ENCODE measurements at places on chromosomes 7 and 10. TPM values are rescaled to one million over a fixed set of nuclear protein-coding genes. Genes with fewer than 3 reads are reported as not detected.
A peak's percentile ranks its signal among the peaks of the same experiment; 100 is the strongest.

- DNase-seq, result no peak
Measured at GRCh38 chr10:26213157-26213800, 3.3 kb upstream of the GAD2 start.

GRCh38 chr7:20785157-20786048 lies 1.3 kb downstream of the SP8 start:
- DNase-seq, result no peak

DNA sequence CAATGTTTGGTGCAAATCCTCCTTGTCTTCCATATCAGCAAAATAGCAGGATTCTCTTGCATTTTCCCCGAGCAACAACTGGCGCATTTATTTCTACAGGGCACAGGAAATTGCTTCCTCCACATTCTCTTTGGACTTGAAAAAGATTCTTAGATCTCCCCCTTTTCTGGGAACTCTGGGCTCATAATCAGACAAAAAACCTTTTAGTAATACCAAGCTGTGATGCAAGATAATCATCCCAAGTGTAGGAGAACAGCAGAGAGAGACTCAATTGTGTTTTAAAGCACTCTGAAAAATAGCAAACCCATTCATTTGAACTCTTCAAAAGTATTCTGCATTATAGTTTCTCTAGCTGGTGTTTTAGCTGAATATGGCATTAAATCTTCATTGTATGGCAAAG lies 419.6 kb upstream of the NPVF start:
- no peak for DNase-seq

- peak; percentile 53 for DNase-seq
Measured at GRCh38 chr7:16982640-16983350, 101.0 kb upstream of the AGR3 start.

DNA sequence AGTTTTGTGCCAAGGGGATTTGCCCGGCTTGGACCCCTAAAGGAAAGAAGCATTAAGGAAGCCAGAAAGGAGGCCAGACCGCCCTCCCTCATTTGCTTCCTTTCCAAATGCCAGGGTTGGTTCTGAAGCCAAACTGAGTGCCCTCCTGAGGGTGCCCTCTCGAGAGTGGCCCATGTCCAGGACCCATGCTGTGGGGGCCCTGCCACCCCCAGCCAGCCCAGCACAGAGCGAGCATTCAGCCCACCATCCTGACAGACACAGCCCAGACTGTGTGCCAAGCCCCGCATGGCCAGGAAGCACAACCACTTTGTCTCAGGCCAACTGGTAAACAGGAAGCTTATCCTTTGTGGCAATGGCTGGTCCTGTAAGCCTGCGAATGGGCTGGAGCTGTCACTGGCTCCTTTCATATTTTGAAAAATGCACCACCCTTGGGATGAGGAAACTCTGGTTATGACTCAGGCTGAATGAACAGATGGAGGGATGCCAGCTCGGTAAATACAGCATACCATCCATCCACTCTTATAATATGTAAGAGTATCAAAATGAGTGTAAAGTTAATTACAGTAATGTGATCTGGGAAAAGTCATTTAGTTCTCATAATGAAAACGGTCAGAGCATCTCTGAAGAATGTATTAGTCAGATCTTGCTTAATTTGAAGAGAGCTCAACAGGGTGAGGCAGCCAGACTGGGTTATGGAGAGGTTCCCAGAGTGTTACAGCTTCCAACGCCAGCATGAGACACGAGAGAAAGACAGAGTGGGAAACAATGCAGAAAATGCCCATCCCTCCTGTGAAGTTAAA lies 65.0 kb downstream of the STK17A start:
- peak; percentile 48 for DNase-seq

The UNCX gene
- not detected for total RNA-seq

All from activated CD8-positive, alpha-beta T cell treated with anti-CD3 and anti-CD28 coated beads, Interleukin-2, amount 10 ng/mL, durations not matched to agents 7 days and 5 days (primary cell).